Osteoblast (primary cell): ENCODE measurements at places on chromosomes 1 and 21.
A peak's percentile ranks its signal among the peaks of the same experiment; 100 is the strongest.

- no peak overlapping the region for H3K4me3 ChIP-seq
- H3K27ac ChIP-seq: no peak overlapping the region
- DNase-seq: peak; percentile 9
- H3K36me3 ChIP-seq: no peaks in the 10 kb centered on the region
Measured at GRCh38 chr1:68344208-68344607, 105.5 kb downstream of the RPE65 start.

DNA sequence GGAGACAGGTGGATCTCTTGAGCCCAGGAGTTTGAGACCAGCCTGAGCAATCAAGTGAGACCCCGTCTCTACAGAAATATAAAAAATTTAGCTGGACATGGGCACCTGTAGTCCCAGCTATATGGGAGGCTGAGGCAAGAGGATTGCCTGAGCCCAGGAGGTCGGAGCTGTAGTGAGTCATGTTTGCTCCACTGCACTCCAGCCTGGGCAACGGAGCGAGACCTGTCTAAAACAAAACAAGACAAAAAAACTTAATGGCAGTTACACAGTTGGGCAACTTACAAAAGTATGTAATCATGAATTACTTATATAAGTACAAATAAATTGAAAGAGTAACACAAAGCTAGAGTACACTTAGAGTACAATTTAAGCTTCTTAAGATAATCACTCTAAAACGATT is 25.2 kb downstream of the RC3H1 start:
- no peaks in the 10 kb centered on the region for H3K27me3 ChIP-seq
- H3K4me3 ChIP-seq: no peak overlapping the region
- peaks cover 9% of the 10 kb centered on the region for H3K36me3 ChIP-seq
- DNase-seq: no peak
- no peak overlapping the region for H3K27ac ChIP-seq
- H3K4me1 ChIP-seq: no peaks in the 10 kb centered on the region

- no peaks in the 10 kb centered on the region for H3K27me3 ChIP-seq
- peak; percentile 81 for DNase-seq
- no peak overlapping the region for H3K4me3 ChIP-seq
- peaks cover 9% of the 10 kb centered on the region for H3K4me1 ChIP-seq
- no peaks in the 10 kb centered on the region for H3K36me3 ChIP-seq
- no peak overlapping the region for H3K27ac ChIP-seq
Measured at GRCh38 chr1:44723064-44723463, 7.9 kb downstream of the RNU5D-1 start.

DNA sequence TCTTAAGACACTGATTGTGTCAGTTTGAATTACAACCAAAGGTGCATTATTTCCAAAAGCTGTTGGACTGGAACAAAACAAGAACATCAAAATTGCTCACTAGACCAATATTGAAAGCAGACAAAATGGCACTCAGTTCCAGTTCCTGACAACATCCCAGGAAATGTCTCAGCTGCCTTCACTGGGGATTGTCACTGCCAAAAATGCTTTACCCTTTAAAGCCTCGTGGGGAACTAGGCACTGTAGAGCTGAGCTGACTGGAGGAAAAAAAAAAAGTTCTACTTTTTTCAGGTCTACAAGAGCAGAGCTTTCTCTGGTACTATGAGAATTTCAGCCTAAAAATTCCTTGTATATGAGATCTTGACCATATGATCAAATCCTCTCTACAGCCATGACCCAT is 21.9 kb downstream of the GPR52 start:
- no peak overlapping the region for H3K4me3 ChIP-seq
- H3K36me3 ChIP-seq: no peaks in the 10 kb centered on the region
- no peaks in the 10 kb centered on the region for H3K27me3 ChIP-seq
- DNase-seq: no peak
- H3K4me1 ChIP-seq: no peaks in the 10 kb centered on the region

DNA sequence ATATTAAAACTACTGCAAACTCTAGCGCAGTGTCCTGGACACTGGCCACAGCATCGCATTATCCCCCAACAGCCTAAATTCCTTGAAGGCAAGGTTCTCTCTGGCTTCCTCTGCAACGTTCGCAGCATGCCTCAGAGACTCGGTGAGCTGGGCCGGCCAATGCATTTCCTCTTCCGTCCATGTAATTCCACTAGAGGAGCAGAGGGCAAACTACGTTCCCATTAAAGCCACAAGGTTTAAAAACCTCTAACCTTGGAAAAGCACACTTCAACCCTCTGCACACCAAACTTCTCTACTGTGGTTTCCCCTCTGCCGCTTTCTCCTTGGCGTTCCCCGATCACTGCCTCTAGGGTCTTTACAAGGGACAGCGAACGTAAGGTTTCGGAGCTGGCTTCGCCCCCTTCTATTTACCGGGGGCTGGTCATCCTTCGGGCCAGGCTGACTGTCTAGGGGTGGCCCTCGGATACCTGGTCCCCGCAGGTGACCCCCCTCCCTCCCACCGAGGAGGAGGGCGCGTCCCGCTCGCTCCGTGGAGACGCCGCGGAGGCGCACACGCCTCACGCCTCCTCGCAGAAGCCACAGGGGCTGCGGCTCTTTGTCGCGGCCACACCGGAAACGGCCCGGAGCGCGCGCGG is 456 bp upstream of the SMYD2 start:
- H3K36me3 ChIP-seq: no peaks in the 10 kb centered on the region
- H3K27ac ChIP-seq: peak overlapping the region; percentile 51
- DNase-seq: no peak
- peak overlapping the region; percentile 92 for H3K4me3 ChIP-seq
- H3K4me1 ChIP-seq: peaks cover 19% of the 10 kb centered on the region
- no peaks in the 10 kb centered on the region for H3K27me3 ChIP-seq

GRCh38 chr21:31781737-31782136 is 49.8 kb upstream of the SCAF4 start:
- H3K27me3 ChIP-seq: no peaks in the 10 kb centered on the region
- no peak overlapping the region for H3K4me3 ChIP-seq

- H3K27me3 ChIP-seq: no peaks in the 10 kb centered on the region
- no peak overlapping the region for H3K4me3 ChIP-seq
- H3K36me3 ChIP-seq: no peaks in the 10 kb centered on the region
- H3K4me1 ChIP-seq: no peaks in the 10 kb centered on the region
Measured at GRCh38 chr21:45543710-45544448, 1.6 kb upstream of the SLC19A1 start.

- DNase-seq: peak; percentile 63
- H3K27me3 ChIP-seq: no peaks in the 10 kb centered on the region
- H3K4me3 ChIP-seq: no peak overlapping the region
- peak overlapping the region; percentile 14 for H3K27ac ChIP-seq
Measured at GRCh38 chr1:230986976-230987375, 8.1 kb downstream of the ARV1 start.

DNA sequence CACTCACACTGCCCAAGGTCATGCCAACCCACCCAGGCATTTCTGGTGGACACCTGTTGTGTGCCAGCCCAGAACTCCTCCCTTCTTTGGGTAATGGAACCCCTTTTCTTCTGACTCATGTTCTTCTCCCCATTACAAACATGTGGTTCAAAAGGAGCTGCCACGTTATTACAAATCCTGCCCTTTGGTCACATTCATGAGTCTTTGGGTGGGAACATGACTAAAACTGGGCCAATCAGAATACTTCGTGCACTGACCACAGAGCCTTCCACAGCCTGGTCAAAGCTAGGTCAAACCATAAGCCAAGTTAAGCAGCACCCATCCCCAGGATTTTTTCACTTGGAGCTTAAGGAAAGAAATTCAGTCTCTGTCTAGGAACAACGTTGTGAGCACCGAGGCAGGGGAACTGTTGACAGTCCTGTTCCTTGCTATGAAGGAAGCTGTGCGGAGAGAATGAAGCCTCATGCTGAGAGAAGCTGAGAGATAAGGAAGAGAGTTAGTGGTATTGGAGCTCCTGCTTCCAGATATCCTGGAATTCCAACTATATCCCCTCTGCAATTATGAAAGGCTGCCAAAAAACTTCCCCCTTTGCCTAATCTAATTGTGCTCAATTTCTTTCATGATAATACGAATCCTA is 46.8 kb upstream of the DIPK1A start:
- no peaks in the 10 kb centered on the region for H3K4me1 ChIP-seq
- H3K27me3 ChIP-seq: peaks cover 9% of the 10 kb centered on the region
- H3K4me3 ChIP-seq: no peak overlapping the region
- no peaks in the 10 kb centered on the region for H3K36me3 ChIP-seq
- peak; percentile 78 for DNase-seq

DNA sequence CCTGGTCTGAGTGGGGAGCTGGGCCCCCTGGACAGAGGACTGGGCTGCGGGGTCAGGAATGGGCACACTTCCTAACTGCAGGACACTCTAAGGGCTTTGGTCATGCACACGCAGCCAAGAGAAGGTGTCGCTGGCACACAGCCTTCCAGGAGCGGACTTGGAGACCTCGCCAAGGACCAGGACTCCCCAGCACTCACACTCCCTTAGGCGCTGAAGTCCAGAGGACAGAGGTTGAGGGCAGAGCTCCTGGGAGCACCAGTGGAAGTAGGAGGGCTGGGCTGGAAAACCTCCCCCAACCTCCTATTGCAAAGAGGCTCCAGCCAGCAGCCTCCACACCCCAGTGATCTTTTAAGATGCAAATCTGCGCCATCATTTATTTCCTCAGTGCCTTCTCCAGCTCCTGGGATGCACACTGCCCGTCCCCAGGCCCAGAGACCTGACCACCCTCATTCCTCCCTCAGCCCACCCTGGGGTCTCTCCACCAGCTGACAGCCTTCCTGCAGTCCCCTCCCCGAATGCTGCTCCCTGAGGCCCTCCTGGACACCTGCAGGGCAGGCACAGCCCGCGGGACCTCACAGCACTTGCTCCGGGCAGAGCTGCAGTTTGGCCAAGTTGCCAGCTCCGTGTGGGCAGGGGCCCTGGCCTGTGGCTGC is 3.0 kb downstream of the TSPEAR start:
- DNase-seq: peak; percentile 68
- no peaks in the 10 kb centered on the region for H3K36me3 ChIP-seq
- no peaks in the 10 kb centered on the region for H3K4me1 ChIP-seq
- H3K27ac ChIP-seq: no peak overlapping the region
- no peak overlapping the region for H3K4me3 ChIP-seq

- DNase-seq: peak; percentile 65
- peaks cover 20% of the 10 kb centered on the region for H3K36me3 ChIP-seq
- no peaks in the 10 kb centered on the region for H3K27me3 ChIP-seq
- peaks cover 28% of the 10 kb centered on the region for H3K4me1 ChIP-seq
- H3K27ac ChIP-seq: no peak overlapping the region
Measured at GRCh38 chr1:25564777-25565574, 21.6 kb downstream of the LDLRAP1 start.

- no peak for DNase-seq
- peaks cover 10% of the 10 kb centered on the region for H3K4me1 ChIP-seq
- H3K36me3 ChIP-seq: no peaks in the 10 kb centered on the region
- H3K27ac ChIP-seq: peak overlapping the region; percentile 71
- no peaks in the 10 kb centered on the region for H3K27me3 ChIP-seq
Measured at GRCh38 chr21:43341378-43342161, 85.4 kb downstream of the SIK1 start.

DNA sequence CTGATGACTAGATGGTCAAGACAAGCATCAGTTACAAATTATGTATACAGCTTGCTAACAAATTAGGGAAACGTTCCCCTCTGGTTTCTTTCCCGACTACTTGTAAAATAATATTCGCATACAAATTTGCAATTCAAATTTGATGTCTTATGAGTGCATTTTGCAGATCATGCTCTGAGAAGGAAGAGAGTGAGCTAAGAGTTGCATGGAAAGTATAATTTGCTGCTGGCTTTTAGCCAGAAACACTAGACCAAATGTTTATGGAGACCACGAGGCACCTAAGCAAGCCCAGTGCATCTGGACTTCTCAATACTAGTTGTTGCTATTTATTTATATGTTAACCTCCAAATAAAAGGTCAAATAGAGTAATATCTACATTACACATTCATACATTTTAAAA is 216.0 kb downstream of the SMYD3 start:
- H3K4me3 ChIP-seq: no peak overlapping the region
- H3K36me3 ChIP-seq: no peaks in the 10 kb centered on the region
- no peak overlapping the region for H3K27ac ChIP-seq
- no peak for DNase-seq
- H3K27me3 ChIP-seq: no peaks in the 10 kb centered on the region
- H3K4me1 ChIP-seq: no peaks in the 10 kb centered on the region

GRCh38 chr21:43866659-43867331 is 1.8 kb downstream of the AGPAT3 start:
- H3K36me3 ChIP-seq: peaks cover 7% of the 10 kb centered on the region
- DNase-seq: peak; percentile 93
- H3K4me1 ChIP-seq: peaks cover 7% of the 10 kb centered on the region
- H3K27me3 ChIP-seq: no peaks in the 10 kb centered on the region

DNA sequence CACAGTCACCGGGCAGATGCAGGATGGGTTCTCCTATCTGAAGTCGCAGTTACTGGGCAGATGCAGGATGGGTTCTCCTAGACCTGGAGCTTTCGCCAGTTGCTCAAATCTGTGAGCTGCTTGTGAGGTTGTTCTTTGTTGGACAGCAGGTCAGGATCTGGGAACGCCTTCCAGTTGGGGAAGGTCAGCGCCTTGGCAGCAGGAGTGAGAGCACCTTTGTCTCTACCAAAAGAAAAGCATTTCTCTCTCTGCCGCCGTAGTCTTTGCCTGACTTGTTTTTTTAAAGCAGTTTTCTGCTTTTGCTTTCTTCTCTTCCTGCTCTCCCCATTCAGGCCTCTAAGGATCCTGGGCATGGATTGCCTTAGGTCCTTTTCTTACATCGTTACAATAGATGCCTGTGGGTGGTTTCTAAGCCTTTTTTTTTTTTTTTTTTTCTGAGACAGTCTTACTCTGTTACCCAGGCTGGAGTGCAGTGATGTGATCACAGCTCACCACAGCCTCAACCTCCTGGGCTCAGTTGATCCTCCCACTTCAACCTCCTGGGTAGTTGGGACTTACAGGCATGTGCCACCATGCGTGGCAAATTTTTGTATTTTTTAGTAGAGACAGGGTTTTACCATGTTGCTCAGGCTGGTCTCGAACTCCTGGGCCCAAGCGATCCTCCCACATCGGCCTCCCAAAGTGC is 15.7 kb downstream of the PEX14 start:
- H3K4me3 ChIP-seq: no peak overlapping the region
- DNase-seq: no peak
- H3K4me1 ChIP-seq: peaks cover 8% of the 10 kb centered on the region
- no peak overlapping the region for H3K27ac ChIP-seq
- H3K27me3 ChIP-seq: no peaks in the 10 kb centered on the region
- no peaks in the 10 kb centered on the region for H3K36me3 ChIP-seq

GRCh38 chr1:221699577-221699976 is 42.3 kb downstream of the DUSP10 start:
- H3K27ac ChIP-seq: peak overlapping the region; percentile 34
- peaks cover 21% of the 10 kb centered on the region for H3K36me3 ChIP-seq
- peak; percentile 70 for DNase-seq
- no peak overlapping the region for H3K4me3 ChIP-seq
- H3K4me1 ChIP-seq: peaks cover 32% of the 10 kb centered on the region
